Esophagus squamous epithelium (tissue), 5 donors: ENCODE measurements at places on chromosomes 12 and 14.

GRCh38 chr14:103273745-103274615 is 60.1 kb upstream of the EIF5 start:
- DNase-seq: no peak

DNA sequence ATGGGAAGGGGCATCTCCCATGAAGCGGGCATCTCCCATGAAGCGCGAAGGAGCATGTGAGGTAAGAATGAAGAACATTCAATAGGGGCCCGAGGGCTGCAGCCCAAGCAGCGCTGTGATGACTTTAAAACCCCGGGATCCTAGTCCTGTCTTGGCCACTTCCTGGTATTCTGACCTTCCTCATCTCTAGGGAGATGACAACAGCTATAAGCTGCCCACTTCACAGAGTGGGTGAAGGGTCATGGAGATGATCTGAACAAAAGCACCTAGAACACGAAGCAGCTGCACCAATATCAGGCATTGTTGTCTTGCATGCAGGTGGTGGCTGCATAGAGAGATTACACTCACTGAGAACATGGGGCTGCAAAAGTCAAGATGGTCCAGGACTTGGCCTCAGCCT is 64.5 kb downstream of the SPTB start:
- no peak for DNase-seq

GRCh38 chr12:131752451-131752850 is 41.6 kb downstream of the SFSWAP start:
- DNase-seq: no peak

DNA sequence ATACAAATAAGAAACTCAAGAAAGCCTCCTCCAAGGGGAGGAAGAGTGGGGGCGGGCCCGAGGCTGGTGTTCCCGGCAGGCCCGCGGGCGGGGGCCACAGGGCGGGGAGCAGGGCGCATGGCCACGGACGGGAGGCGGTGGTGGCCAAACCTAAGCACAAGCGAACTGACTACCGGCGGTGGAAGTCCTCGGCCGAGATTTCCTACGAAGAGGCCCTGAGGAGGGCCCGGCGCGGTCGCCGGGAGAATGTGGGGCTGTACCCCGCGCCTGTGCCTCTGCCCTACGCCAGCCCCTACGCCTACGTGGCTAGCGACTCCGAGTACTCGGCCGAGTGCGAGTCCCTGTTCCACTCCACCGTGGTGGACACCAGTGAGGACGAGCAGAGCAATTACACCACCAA is 8.7 kb downstream of the DACT1 start:
- no peak for DNase-seq
